Occipital lobe (tissue), 3 donors: ENCODE measurements at places on chromosomes 4 and X.

DNA sequence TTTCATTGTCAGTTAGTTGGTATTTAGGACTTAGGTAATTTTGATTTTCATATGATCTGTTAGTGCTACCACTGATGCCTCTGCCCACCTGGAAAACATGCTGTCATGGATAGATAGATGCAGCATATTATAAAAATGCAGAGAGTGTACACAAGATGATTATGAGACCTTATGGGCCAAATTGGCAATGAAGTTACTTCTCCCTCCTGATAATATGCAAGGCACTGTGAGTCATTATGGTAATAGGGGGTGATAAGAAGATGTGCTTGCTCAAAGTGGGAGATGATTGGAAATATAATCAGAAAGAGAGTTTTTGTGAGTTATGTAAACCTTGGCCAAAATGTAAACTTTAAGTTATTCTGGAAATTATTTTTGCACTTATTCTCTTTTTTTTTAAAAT is 56.6 kb upstream of the RHOH start:
- no peak for DNase-seq

- no peak for DNase-seq
Measured at GRCh38 chr4:153383131-153383530, 38.6 kb downstream of the MND1 start.

DNA sequence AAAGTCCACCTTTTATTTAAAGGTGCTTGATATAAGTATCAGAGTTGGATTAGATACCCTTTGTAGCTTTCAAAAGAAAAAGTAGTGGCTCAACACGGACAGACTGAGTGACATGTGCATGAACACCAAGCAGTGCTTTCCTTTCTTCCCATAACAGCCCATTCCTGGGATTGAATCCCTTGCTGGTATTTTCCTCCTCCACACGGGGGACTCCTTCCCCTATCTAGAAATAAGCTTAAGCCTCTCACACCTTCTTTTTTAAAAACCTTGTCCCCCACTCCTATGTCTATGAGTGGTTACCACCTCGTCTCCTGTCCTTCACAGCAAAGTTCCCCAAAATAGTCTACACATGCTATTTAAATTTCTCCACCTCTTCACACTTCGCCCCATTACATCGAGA is 5.1 kb downstream of the AP1S2 start:
- no peak for DNase-seq

- no peak for DNase-seq
Measured at GRCh38 chr4:17336524-17336961, 175.3 kb downstream of the QDPR start.

GRCh38 chrX:151852294-151852693 is 60.4 kb upstream of the MAGEA4 start:
- DNase-seq: no peak

DNA sequence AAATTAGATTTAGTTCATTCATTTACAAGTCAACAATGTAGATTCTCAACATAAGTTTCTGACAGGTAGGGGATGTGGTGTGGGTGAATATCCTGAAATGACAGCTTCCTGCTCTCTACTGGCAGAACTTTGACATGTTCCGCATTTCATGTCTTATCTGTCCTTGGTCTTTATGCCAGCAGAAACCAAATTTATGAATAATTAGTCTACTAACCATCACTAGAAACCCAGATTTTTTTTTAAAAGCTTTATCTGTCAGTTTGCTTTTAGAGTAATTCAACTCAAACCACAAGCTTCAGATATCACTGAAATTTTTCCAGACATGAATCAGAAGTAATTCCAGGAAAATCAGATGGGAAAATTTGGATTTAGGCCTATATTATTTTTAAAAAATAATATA is 17.9 kb downstream of the COQ2 start:
- DNase-seq: no peak

DNA sequence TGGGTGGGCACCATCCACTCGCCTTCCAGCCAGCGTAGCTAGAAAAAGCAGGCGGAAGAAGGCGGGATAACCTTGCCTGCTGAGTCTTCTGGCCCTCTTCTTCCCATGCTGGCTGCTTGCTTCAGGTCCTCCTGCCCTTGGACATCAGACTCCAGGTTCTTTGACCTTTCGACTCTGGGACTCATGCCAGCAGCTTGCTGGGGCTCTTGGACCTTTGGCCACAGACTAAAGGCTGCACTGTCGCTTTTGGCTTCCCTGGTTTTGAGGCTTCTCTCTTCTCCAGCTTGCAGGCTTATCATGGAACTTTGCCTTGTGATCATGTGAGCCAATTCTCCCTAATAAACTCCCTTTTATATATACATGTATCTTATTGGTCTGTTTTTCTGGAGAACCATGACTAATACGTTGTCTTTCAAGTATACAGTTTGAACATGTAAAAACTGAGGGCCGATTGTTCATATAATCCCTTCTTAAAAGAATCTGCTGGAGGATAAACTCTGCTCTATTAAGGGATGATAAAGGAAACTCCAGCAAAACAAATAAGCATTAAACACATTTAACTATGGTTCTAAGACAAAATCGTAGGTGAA is 116.6 kb upstream of the LCORL start:
- no peak for DNase-seq

GRCh38 chr4:10203851-10204250 is 87.3 kb upstream of the WDR1 start:
- DNase-seq: no peak

DNA sequence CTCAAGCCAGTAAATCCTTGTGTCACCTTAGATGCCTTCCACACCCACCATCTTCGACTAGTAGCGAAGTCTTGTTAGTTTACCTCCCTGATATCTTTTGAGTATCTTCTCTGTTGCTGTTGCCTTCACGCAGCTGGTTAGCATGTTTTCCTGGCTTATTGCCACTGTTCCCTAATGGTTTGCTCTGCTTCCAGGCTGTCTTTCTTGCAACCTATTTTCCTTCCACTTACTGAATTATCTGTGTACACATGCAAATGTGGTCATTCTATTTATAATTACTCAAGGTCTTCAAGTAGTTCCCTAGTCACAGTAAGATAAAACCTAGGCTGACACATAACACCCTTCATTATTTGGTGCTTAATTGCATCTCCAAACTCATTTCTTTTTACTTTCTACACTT is 89.5 kb downstream of the UGT8 start:
- no peak for DNase-seq

- DNase-seq: no peak
Measured at GRCh38 chrX:129593137-129593536, 53.1 kb downstream of the OCRL start.

DNA sequence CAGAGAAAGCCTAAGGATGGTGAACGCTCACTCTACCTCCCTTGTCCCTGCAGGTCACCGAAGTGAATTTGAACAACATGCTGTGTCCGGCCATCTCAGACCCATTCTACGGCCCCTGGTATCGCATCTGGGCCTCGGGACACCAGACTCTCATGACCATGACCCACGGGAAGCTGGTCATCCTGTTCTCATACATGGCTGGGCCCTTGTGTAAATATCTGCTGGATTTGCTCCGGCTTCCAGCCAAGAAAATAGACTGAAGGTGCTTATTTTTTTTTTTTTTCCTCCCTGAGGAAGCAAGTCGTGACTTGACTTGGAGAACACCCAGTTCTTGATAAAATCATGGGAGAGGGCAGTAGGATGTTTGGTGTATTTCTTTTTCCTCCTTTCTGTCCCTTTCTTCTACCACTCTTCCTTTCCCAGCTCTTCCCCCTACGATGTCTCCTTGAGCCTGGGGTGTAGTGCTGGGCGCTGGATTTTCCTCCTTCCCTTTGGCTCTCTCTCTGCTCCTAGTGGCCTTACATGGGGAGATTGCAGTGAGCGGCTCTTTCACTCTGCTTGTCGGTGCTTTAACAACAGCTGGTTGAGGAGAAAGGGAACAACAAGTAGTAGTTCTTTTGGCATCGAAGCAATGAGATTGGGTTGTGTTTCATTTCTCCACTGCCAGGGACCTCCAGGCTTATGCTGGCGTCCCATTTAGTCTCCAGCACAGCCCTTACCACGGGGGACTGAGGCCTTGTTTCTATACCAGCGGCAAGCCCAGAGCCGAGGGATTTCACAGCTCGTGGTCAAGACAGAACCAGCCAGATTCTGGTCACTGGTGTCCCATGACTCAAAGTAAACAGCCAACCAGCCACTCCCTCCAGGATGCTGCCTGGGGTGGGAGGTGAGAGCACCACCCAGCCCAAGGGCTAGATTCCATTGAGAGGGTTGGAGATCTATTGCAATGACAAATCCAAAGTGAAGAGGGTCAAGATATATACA is 144.4 kb downstream of the AMMECR1 start:
- no peak for DNase-seq
